ENCODE measurements at places on chromosomes 1 and 21. TPM values are rescaled to one million over a fixed set of nuclear protein-coding genes. Genes with fewer than 3 reads are reported as not detected.

Gene ADCY10
- under 0.01 TPM for total RNA-seq

Gene MNDA
- total RNA-seq, result not detected

Gene SLX9
- total RNA-seq, result 25.5 TPM

Gene HRNR
- not detected for total RNA-seq

Gene KPRP
- total RNA-seq, result not detected

Gene RNF220
- 43.2 TPM for total RNA-seq

Gene USH2A
- not detected for total RNA-seq

Measured in bladder microvascular endothelial cell (primary cell).